ENCODE measurements at places on chromosomes 11 and 22. TPM values are rescaled to one million over a fixed set of nuclear protein-coding genes. Genes with fewer than 3 reads are reported as not detected.

Gene MDK
- total RNA-seq: 106 TPM

Gene MS4A12
- total RNA-seq: not detected

Gene HBG1
- 3.3 TPM for total RNA-seq

Gene STARD10
- 540 TPM for total RNA-seq

Gene P4HA3
- 1.0 TPM for total RNA-seq

Gene FAT3
- 1.4 TPM for total RNA-seq

Gene KCNK4
- not detected for total RNA-seq

DNA sequence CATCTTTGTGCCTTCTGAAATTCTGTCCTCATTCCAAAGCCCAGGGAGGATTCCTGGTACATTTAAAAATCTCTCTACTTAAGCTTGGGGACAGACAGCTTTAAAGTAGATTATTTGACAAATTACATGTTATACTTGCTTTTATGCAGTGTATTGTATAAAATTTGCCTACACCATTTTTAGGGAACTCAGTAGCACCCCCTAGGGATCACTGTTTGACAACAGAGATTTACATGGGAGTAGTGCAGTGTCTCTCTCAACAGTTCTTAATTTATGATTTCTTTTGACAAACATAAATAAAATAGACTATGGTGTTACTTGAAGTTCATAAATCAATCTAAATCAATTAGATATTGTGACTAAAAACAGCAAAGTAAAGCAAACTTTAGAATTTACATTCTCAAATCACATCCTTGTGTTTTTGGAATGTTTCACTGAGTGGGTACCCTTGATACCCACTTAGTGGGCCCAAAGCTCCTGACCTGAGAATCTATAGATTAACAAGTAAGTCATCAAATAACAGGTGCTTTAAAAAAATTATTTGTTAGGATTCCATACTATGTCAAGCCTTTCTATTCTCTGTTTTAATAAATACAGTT lies 428.8 kb downstream of the DYNC2H1 start:
- DNase-seq: no peak

DNA sequence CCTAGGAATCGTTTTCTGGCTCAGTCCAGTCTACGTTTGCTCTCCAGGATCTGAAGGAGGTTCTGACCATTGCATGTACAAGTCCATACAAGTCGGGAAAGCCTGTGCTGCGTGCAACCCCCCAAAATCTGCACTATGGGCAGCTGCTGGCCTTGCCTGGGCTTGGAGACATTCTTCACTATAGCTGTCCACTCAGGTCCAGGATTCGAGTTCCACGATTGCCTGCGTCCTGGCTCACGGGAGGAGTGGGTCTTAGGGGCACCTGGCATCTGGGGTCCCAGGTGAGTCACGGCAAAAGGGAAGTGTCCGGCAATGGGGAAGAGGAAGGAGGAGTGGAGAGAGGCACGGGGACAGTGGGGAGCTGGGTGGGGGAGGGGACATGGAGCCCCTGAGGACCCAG lies 563.0 kb downstream of the BRD1 start:
- no peak for DNase-seq

DNA sequence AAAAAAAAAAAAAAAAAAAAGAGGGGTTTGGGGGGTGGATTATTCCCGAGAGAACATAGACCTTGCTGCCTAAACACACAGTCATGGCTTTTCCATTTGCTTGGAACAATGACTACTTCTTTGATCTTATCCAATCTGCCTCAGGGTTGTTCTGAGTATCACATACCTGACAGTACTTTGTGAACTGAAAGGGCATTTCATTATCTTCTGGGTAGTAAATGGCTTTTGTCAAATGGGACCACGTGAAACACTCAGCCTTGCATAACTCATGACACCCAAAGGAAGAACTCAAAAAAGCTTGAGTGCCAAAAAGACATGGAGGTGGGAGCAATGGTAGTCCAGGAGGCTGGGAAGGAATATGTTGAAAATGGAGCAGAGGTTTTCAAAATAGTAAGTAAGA lies 123.2 kb upstream of the BID start:
- no peak for DNase-seq

GRCh38 chr22:35531676-35532075 lies 9.0 kb upstream of the RASD2 start:
- DNase-seq: no peak

GRCh38 chr11:9092853-9093778 lies 1.7 kb upstream of the SCUBE2 start:
- DNase-seq: no peak

DNA sequence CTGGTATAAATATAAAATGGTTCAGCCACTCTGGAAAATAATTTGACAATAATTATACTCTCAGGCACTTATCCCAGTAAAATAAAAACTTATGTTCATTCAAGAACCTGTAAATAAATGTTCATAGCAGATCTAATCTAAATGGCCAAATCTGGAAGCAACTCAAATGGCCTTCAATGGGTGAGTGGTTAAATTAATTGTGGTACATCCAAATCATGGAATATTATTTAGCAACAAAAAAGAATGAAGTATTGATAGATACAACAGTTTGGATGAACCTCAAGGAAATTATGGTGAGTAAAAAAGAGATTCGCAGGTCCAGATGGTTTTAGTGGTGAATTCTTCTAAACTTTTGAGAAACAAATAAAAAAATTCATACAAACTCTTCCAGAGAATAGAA lies 287.0 kb upstream of the ZC3H12C start:
- DNase-seq: no peak

- DNase-seq: no peak
These were observed 15.1 kb upstream of the EFCAB6 start for GRCh38 chr22:43827003-43827735.

DNA sequence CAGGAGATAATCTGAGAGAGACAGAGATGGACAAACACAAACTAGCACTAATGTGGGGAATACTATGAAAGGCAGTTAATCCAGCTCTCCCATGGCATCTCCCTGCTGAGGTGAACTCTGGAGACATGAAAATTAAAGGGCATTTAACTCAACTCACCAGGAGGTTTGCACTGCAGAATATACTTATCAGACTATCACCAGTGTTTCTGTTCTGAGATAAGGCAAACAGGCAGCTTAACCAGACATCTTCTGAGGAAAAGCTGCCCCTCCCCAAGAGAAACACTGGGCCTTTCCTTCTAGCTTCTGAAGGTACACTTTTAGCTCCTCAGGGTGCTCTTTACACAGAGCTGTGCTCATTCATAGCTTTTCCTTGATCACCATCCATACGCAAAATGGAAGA lies 85.5 kb downstream of the AMBRA1 start:
- DNase-seq: no peak

DNA sequence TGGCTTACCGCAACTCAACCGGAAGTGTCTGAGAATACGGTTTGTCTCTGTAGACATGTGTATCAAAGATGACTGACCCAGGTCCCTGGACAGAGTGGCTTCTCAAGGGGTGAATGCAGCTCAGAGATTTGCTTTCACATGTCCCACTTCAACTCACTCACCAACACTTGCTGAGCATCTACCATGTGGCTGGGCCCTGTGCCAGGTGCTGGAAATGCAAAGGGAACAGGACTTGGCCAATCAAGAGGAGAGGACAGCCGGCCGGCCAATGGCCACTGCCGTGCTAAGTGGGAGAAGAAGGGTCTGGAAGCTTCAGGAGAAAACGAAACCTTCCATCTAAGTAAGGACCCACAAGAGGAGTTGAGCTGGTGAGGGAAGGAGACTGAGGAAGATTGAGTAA lies 151.3 kb downstream of the CEP164 start:
- DNase-seq: no peak

- no peak for DNase-seq
These were observed 9.4 kb downstream of the UPB1 start for GRCh38 chr22:24504540-24504939.

DNA sequence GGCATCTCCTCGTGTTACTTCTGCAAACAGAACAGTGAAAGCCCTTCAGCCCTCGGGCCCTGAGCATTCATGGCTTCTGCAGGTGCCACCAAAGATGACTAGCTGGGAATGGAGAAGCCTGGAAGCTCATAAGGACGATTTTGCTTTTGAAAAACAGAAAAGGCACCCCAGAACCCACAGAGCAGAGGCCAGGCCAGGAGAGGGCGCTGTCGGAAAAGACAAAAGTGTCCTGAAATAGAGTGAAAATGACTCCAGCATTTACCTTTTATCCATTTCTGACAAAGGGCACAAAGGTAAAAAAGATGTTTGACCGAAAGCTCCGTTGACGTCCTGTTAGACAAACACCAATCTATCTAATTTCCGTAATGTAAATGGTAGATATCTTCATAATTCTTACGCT lies 37.6 kb downstream of the ZNF195 start:
- peak; percentile 63 for DNase-seq

DNA sequence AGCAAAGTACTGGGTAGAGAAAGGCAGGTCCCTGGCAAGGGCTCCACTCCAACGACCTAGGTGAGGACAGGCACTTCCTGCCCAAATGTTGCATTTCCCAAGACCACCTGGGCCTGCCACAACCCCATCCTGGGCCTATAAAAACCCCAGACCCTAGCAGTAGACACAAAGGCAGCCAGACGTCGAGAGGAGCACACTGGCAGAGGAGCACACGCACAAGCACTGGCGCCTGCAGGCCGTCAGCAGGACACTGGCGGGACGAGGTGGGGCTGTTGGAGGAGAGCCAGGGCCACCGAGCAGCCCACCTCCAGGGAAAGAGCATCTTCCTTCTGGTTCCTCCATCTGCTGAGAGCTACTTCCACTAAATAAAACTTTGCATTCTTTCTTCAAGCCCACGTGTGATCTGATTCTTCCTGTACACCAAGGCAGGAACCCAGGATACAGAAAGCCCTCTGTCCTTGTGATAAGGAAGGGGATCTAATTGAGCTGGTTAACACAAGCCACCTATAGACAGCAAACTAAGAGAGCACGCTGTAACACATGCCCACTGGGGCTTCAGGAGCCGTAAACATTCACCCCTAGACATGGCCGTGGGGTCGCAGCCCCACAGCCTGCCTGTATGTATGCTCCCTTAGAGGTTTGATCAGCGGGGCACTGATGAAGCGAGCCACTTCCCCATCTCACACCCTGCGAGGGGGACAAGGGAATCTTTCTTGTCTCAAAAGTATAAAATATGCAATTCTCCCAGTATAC lies 89.7 kb upstream of the MTMR2 start:
- no peak for DNase-seq

GRCh38 chr11:13343931-13344717 lies 66.5 kb downstream of the BMAL1 start:
- DNase-seq: peak; percentile 70
